IPS-NIHi11 (cell line): ENCODE measurements at places on chromosomes 2 and 18.
A peak's percentile ranks its signal among the peaks of the same experiment; 100 is the strongest.

DNA sequence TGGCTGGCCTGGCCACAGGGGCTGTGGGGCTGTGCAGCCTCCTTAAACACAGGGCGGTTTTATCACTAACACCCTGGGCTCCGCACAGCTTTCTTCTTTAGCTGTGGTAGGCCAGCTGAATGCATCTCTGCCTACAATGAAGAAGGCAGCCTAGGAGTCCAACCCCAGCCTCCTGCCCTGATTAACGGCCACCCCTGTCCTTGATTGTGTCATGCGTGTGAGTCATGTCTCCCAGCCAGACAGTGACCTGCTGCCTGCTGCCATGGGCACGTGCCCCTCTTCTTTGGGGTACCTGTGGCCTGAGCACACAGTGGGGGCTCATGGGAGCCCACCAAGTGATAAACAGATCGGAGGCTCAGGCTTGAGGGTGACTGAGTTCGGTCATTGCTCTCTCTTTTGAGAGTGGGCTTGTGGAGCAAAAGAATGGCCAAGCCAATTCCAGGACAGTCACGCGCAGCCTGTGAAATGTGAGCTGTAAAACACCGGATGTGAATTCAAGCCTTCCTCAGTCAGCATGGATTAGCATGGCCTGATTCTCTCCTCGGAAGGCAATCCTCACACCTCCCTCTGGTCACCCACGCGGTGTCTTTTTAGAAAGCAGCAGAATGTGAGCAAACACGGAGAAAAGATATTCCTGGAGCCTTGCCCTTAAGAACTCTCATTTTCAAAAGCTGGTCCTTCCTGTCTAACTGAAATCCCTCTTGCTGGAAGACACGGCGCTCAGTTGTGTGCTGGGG is 144.1 kb downstream of the CELF4 start:
- no peak for DNase-seq

GRCh38 chr18:57748770-57749603 is 54.1 kb downstream of the ATP8B1 start:
- no peak for DNase-seq

GRCh38 chr2:162153608-162154224 is 1.7 kb upstream of the GCG start:
- DNase-seq, result peak; percentile 52

GRCh38 chr18:69401972-69402532 is 1.4 kb downstream of the DOK6 start:
- DNase-seq, result peak; percentile 14

DNA sequence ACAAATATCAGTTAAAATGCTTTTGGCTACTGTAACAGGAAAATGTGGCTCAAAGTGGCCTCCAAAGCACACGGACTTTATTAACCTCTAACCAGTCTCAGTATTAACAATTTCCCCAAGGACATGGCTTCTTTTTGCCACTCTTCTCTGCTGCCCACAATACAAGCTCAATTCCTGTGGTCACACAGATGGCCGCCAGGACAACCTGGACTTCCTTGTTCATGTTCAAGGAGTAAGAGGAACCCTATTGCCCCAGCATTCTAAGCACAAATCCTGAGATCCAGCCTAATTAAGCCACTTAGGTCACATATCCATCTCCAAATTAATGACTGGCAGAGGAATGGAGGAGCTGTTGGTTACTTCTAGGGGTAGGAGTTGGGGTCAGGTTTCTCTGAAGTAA is 38.2 kb downstream of the AOX1 start:
- no peak for DNase-seq

GRCh38 chr2:72340665-72341064 is 193.0 kb upstream of the CYP26B1 start:
- no peak for DNase-seq

DNA sequence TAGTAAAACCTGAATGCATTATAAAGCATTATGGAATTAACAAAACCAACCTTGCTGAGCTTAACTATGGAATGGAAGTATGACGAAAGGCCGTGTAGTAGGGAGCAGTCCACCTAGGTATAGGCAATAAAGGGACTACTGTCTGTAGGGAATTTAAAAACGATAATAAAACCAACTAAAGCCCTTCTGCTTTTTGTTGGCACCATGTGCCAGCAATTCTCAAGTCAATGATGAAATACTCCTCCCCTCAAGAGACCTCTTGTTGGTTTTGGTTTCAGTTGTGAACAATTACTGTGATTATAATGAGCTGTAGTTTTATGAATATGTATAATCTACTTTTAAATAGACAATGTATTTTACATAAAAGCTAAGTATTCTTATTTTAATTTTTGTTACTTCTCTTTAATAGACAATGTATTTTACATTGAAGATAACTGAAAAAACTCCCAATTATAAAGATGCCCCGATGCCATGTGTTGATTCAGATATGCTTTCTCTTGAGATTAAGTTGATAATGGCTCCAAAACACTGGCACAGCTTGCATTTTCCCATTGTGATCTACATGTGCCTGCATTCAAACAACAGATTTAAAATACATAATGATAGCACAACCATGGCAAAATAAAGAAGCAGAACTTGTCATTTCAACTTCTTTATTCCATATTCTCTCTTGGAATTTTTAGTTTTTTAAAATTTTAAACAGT is 55.5 kb upstream of the ZDBF2 start:
- DNase-seq, result no peak

DNA sequence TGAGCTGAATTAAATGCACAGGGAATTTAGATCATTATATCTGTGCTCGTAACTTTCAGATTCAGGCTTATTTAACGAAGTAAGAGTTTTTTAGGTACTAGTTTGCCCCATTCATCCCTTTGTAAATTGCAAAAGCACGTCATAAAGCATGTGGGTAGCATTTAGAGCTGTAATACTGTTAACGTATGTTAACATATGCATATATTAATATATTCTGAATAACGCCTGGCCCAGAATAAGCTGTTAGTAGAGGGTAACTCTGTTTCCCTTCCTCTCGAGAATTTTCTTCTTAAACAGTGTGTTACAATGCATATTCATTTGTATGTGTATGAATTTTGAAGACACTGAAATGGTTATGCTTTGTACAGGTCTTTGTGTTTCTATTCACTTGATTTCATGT is 30.5 kb downstream of the KDM3A start:
- DNase-seq, result no peak

DNA sequence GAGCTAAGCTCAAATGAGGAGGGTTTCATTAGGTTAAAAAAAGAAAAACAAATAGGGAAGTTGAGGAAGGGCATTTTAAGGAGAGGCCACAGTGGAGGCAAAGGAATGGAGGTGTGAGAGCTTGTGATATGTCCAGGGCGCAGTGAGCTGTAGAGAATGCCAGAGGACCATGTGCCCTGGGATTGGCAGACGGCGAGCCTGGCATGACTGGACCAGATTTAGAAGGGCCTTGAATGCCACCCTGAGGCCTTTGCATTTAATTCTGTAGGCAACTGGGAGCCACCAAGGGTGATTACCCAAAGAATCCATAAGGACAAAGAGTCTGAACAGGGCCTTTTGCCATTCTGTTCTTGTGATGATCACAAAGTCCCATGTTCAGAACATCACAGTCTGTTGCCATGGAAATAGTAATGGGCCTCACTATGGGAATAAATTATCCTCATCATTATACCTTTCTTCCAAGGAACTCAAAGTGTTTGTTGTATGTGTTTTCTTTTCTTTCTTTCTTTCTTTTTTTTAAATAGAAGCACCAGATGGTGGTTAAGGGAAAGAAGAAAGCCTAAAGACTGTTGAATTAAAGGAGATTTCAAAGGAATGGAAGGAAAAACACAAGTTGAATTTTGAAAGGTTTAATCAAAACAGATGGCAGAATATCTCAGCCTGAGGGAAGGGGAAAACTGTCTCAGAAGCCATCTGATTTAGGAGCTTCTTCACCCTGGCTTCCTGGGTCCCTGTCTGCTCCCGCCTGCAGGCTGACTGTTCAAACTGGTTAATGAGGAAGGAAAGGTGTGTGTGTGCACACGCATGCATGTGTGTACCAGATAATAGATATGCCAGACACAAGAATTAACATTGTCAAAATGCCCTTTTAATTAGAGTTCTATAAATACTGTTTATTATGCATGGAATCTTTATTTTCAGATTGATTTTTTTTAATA is 31.6 kb upstream of the NCOA1 start:
- DNase-seq, result no peak

GRCh38 chr2:235977445-235977844 is 190.7 kb downstream of the GBX2 start:
- DNase-seq, result no peak

- no peak for DNase-seq
These were observed 66.1 kb downstream of the GYPC start for GRCh38 chr2:126722081-126722480.

DNA sequence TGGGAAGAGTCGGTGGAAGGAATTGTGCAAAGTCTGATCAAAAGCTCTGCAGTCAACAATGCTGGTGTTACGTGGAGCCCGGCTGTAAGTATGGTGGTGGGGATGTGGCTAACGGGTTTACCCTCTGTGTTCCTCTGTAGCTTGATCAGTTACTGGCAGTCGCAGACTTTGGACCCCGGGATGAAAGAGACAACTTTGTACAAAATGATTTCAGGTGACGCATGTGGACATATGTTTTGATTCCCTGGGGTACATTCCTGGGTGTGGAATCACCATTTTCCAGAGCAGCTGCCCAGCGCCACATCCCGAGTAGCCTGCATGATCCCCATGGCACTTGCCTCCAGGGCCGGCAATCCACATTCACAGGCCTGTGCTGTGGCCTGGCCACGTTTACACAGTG is 9.8 kb downstream of the RBFA start:
- no peak for DNase-seq

DNA sequence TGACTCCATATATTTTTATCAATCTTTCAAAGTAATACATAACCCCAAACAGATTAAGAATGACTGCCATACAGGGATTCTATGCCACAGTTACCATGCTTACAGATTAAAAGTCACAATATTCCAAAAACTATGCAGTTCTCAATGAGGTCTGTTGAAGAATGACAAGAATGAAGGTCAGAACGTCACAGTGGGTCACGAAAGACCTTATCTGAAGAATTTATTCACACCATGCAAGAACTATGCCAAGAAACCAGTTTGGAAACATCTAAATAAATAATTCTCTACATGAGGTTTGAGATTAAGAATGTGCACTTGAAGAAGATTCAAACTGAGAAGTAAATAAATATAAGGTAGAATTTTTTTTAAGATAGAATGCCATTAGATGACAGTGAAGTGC is 253.3 kb downstream of the EXOC6B start:
- no peak for DNase-seq

DNA sequence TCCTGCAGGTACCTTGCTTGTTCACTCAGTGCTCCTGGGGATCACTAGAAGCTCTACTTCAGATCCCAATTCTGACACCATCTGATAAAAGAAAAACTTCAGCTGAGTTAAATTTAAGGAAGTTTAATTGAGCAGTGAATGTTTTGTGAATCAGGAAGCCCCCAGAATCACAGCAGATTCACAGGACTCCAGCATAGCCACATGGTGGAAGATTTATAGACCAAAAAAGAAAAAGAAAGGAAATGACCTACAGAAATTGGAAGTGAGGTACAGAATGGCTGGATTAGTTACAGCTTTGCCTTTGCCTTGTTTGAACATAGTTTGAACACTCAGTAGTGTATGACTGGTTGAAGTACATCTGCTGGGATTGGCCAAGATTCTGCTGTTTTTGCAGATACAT is 182.7 kb upstream of the SCN7A start:
- DNase-seq, result no peak

DNA sequence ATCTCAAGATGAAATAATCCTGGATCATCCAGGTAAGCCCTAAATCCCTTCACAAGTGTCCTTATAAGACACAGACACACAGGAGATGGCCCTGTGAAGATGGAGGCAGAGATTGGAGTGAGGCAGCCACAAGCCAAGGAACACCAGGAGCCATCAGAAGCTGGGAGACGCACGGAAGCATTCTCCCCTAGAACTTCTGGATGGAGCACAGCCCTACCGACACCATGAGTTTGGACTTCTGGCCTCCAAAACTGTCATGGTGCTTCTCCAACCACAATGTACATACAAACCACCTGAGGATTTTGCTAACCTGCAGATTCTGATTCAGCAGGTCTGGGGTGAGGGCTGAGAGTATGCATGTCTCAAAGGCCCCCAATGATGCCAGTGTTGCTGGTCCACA is 42.5 kb downstream of the ADD2 start:
- no peak for DNase-seq

- no peak for DNase-seq
These were observed at the start of gene CYP1B1 for GRCh38 chr2:38075507-38076151. CYP1B1 (minus strand) TSS chr2:38076151; CDS start chr2:38075388, 763 bp downstream.

DNA sequence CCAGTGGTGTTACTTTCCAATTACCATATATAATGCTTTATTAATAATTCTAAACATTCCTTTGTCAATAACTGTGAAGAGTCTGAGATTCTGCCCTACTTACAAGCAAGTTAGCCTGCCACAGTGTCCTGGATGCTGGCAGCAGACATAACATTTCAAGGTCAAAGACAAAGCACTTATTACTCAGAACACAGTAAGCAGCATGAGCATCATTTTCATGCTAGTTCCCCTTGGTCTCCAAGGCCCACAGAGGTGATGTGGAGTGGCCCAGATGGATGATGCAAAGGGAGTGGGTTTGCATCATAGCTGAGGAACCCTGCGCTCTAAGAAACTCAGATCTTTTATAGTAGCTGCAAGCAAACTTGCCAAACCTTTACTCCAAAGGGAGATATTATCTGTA is 349.7 kb downstream of the ZEB2 start:
- no peak for DNase-seq

GRCh38 chr2:190683802-190684201 is 34.9 kb downstream of the NAB1 start:
- no peak for DNase-seq

GRCh38 chr18:4888251-4889040 is 308.6 kb downstream of the AKAIN1 start:
- no peak for DNase-seq

DNA sequence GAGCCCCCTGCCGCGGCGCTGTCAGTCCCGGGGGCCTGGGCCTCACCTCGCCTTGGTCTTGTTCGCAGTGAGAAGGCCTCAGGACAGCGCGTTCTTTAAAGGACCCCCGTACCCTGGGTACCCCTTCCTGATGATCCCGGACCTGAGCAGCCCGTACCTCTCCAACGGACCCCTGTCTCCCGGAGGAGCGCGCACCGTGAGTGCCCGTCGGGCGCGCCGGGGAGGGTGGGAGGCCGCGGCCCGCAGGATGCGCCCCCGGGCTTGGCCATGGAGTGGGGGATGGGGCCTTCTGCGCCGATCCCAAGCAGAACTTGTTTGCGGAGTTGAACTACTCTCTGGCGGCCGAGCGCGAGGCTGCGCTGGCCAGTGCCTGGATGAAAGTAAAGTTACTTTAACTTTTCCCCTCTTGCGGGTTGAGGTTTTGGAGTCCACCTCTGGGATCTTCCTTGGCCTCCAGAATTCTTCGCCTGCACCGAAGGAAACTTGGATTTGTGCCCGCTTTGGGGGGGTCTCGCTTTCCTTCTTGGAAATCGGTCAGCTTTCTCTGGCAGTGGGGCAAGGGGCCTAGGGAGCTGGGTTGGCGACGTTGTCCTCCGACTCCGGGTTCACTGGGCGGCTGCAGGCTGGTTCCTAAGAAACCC is 1.2 kb downstream of the TCF7L1 start:
- peak; percentile 49 for DNase-seq

DNA sequence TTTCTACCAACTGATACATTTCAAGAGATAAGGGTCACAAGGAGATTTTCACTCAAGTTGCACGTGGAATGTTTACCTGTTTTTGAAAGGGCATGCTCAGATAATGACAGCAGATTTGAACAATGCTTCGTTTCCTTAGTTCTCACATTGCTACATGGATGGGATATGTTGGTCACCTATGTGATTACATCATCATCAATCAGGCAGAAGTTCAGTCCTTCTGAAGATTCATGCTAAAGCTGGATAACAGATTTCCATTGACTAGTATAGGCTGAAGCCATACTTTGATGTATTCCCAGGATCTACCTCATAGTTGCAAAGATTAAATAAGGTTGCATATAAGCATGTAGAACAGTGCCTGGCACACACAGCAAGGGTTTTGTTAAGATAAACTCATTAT is 19.7 kb downstream of the TCF7L1 start:
- no peak for DNase-seq
